ENCODE measurements at places on chromosomes 2 and 18.

GRCh38 chr18:31436825-31437224 lies 10.7 kb upstream of the DSG3 start:
- no peak for DNase-seq

DNA sequence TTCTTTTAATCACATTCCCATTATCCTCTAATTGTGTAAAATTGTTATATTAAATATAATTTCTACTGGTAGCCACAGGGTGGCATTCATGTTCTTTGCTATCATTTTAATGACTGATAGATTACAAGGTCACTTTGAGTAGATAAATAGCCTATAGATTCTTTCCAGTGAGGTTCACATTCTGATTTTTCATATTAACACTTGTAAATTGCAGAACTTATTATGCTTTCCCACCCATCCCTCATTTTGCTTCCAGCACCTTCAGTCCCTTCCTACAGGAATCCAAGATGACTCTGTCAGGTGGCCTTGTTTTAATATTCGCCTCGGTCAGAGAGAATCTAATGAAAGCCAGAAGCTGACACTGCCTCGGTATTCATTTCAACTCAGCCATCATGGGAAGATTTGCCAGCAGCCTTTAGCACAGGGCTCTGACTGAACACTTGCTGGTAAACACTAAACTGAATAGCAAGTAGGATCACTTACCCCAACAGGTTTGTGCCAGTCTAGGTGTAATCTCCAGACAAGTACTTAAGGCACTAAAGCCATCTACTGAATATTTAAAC lies 101.2 kb upstream of the FSHR start:
- DNase-seq = no peak

DNA sequence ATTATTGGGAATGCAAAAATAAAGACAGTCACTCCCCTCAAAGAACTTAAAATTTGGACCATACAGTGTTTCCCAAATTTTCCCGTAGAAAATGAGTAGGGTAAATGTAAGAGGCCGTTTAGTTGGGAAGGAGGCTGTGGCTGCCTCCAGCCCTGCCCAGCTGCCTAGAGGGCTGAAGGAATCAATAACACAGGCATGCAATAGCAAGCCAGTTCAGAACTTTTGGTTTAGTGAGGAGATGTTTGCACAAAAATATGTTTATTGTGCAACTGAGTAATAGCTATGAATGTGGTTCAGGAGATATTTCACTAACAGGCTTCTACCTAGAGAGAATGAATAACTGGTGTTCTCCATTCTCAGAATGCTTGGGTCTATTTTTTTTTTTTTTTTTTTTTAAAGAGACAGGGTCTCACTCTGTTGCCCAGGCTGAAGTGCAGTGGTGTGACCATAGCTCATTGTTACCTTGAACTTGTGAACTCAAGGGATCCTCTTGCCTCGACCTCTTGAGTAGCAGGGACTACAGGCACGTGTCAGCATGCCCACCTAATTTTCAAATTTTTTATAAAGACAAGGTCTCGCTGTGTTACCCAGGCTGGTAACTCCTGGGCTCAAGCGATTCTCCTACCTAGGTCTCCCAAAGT lies 23.6 kb downstream of the UGP2 start:
- DNase-seq = no peak

- no peak for DNase-seq
Observed at GRCh38 chr18:52216666-52217065, 123.3 kb upstream of the DCC start.

DNA sequence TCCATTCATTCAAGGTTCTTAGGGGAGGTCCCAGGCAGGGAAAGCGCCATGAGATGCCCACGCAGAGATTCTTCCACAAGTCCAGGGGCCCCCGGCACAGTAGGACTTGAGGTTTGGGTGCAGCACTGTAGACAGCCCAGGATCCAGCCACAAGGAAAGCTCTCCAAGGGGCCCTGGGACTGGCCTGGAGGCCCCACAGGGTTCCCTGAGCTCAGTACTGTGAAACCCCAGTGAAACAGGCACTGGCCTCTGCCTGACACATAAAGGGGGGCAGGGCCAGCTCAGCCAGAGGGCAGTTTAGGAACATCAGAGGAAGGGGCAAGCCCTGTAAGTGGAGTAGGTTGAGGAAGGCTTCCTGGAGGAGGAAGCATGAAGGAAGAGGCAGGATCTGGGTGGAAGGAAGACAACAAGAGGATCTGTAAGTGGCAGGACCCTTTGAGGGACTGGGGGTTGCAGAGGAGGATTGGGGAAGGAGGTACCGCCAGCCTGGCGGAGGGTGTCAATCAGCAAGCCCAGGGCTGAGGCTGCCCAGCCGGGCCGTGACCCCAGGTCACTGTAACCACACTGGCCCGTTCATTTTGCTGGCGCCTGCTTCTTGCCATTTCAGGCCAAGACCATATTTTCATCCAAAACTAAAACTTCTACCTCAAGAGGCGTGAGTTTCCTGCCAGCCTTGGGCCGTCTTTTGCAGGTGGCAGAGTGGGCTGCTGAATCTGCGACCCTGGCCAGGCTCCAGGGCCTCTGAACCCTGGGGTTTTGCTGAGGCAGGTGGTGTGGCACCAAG lies 175.2 kb downstream of the SMAD7 start:
- peak; percentile 64 for DNase-seq

- DNase-seq = peak; percentile 55
Observed at GRCh38 chr18:8705238-8705960, at the start of gene MTCL1. Gene MTCL1, plus strand, starts transcription at chr18:8705556. Its CDS starts 105 bp downstream, at chr18:8705661.

- no peak for DNase-seq
Observed at GRCh38 chr18:9097349-9097748, 5.2 kb upstream of the NDUFV2 start.

- no peak for DNase-seq
Observed at GRCh38 chr2:241686324-241686649, 328 bp downstream of the DTYMK start.

- DNase-seq = no peak
Observed at GRCh38 chr2:61662990-61663389, 124.8 kb upstream of the XPO1 start.

DNA sequence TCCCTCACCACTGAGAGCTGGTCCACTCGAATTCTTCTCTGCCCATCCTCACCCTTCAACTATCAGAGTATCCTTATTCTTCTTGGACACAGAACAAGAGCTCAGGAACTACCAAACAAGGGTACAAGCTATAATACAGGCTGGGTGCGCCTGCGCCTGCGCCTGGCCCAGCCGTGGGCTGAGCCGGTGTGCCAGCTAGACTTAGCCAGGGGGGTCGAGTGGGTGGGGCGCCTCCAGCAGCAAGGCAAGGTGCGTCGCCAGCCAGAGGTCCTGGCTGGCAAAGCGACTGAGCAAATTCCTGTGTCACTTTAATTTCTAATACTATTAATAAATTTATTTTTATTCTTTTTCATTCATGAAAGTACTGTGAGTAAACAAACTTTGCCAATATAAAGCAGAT lies 1072.6 kb upstream of the PIK3C3 start:
- DNase-seq = no peak

- DNase-seq = no peak
Observed at GRCh38 chr2:177093371-177093770, 119.2 kb upstream of the HNRNPA3 start.

DNA sequence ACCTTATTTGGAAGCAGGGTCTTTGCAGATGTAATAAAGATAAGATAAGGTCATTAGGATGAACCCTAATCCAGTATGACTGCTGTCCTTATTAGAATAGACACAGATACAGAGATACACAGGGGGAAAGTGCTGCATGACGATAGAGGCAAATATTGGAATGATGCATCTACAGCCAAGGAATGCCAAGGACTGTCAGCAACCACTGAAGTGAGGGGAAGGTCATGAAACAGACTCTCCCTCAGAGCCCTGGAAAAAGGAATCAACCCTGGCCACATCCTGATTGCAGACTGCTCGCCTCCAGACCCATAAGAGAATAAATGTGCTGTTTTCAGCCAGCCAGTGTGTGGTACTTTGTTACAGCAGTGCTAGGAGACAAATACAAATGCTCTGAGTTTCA lies 14.8 kb downstream of the TMEM237 start:
- DNase-seq = no peak

DNA sequence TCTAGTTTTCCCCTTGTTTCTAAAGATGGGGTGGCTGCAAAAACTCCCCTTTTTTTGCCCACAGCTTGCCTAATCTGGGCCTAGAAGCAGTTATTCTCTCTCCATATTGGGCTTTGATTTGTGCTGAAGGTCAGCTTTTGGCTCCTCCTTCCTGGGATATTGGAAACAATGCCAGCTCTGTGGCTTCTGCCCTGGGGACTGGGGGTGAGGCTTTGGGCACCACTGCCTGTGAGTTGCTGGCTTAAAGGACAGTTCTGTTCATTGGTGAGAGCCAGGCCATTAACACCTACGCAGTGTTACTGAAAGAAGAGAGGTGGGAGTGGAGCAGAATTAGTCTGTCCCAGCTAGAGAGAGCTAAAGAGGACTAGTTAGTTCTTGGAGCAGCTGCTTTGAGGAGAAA lies 4.3 kb downstream of the UBXN2A start:
- DNase-seq = peak; percentile 29

GRCh38 chr2:205566606-205567168 lies 115.6 kb upstream of the NRP2 start:
- no peak for DNase-seq

GRCh38 chr2:47015206-47015605 lies 99.6 kb upstream of the MCFD2 start:
- DNase-seq = no peak

GRCh38 chr2:140274891-140275290 lies 1494.7 kb upstream of the NXPH2 start:
- no peak for DNase-seq

GRCh38 chr2:239854596-239854995 lies 170.5 kb downstream of the NDUFA10 start:
- DNase-seq = no peak

GRCh38 chr18:36066686-36067054 lies 689 bp downstream of the RPRD1A start:
- DNase-seq = no peak

GRCh38 chr2:140669911-140670310 lies 1460.9 kb downstream of the LRP1B start:
- DNase-seq = no peak

DNA sequence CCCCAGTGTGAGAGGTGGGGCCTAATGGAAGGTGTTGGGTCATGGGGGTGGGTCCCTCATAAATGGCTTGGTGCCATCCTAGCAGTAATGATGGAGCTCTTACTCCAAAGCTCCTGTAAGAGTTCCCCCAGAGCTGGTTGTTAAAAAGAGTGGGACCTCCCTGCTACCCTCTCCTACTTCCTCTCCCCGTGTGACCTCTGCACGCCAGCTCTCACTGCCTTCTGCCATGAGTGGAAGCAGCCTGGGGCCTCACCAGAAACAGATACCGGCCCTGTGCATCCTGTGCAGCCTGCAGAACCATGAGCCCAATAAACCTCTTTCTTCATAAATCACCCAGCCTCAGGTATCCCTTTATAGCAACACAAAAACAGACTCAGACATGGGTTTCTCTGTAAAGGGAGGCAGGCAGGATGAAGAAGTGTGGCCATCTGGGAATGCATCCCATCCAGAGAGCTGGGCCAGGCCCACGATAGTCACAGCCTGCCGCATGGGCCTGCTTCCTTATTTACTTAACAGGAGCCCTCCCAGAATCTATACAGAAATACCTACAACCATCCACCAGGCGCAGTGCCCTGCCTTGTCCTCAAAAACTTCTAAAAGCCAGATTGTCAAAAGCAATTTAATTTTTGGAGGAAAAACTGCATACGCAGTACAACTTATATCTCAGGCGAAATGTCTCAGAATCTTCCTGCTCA lies 7.5 kb downstream of the PRLH start:
- peak; percentile 51 for DNase-seq

GRCh38 chr2:236055471-236055870 lies 112.7 kb downstream of the GBX2 start:
- DNase-seq = no peak

DNA sequence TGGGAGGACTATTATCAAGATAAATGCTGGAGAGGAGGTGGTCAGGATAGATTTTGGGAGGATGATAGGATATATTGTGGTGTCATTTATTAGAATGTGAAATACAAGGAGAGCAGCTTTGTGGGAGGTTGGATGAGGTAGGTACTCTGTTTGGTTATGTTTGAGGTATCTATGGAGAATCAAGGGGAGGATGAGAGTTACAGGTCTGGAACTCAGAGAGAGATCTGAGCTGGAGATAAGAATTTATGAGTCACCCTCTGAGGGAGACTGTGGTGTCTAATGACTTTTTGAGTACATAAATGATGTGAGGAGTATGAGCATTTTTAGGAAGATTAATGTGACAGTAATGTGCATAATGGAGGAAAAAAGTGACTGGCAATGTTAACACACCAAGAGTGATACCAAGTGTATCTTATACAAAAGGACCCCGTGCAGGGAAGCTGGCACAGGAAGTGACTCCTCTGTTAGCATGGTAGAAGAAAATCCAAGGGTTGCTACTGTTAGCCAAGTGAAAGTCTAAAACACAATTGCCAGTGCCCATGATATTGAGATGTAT lies 48.2 kb downstream of the CRIM1 start:
- no peak for DNase-seq

- no peak for DNase-seq
Observed at GRCh38 chr2:159093497-159093896, 125.1 kb downstream of the TANC1 start.

DNA sequence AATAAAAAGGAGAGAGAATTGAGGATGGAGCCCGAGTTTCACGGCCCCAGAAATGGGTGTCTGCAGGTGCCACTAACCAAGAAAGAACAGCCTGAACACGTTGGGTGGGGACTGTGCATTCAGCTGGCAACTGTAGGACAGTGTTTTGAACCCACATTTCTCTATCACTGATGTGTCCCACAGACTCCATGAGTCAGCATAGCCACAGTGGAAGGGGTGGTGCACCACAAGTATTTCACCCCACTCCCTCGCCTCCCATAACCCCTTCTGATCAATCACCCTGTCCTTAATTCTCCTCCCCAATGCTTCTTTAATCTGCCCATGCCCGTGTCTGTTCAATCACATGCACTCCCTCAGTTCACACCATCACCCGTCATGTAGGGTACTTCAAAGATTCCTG lies 291.5 kb downstream of the ZNF516 start:
- no peak for DNase-seq

DNA sequence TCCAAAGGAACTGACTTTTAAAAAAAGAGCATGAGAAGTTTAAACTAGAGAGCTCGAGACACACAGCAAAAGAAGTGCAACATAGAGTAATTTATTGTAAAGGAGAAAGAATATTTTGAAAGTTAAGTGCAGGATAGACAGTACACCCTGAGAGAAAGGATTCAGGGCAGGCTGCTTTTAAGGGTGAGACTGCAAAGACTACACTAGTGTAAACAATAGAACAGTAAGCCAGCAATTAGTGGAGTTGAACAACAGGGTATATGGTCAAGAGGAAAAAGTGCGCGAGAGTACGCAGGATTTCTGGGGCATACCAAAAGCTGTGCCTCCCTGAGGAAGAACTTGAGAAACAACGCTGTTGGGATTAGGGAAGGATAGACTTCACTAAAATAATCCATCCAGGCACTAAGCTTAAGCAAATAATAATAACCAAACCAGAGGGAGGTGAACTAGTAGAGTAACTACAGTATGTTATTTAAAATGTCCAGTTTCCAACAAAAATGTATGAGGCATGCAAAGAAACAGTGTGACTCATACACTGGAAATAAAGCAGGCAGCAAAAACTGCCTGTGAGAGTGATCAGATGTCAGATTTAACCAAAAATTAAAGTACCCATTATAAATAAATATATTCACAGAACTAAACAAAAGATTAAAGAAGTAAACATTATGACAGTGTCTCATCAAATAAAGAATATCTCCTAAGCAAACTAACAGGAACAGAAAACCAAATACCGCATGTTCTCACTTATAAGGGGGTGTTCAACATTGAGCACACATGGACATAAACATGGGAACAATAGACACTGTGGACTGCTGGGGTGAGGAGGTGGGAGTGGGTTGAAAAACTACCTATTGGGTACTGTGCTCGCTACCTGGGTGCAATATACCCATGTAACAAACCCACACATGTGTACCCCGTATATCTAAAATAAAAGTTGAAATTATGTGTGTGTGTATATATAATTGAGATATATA lies 40.5 kb upstream of the EMILIN2 start:
- no peak for DNase-seq
